Stimulated activated naive CD4-positive, alpha-beta T cell treated with Interleukin-2 at 50 U/mL for 16 hours (primary cell): ENCODE measurements at places on chromosomes 4 and X.

GRCh38 chrX:70675284-70675683 lies 230.6 kb downstream of the DLG3 start:
- DNase-seq, result no peak

DNA sequence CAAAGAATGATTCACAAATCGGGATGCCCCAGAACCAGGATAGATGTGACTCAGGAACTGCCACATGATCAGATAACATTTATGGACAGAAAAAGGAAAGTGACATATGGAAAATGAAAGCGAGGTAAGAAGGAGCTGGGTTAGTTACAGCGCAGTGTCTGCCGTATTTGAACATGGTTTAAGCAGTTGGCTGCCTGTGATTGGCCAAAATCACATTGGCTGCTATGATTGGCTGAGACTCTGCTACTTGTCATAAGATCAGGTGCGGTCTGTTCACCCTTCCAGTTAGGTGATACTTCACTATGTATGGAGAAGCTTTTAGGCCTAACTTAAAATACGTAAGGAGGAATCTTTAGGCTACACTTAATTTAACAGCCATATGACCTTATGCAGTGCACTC lies 322.7 kb upstream of the HAND2 start:
- DNase-seq, result no peak

GRCh38 chrX:16978193-16978984 lies 31.9 kb downstream of the REPS2 start:
- no peak for DNase-seq

DNA sequence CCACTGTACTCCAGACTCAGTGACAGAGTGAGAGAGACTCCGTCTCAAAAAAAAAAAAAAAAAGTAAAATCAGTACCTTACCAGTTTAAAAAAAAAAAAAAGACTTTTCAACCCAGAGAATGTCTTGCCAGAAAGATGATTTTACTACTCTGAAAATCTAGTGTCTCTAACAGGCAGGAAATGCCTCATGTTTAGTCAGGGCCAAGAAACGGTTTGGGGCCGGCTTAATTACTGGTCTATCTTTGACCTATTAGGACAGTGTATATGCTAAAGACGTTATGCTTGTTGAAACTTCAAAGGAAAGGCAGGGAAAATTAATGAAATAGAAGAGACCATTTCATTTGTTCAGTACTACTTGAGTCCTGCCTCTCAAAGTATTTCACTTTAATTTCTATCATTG lies 9.9 kb downstream of the BEND4 start:
- DNase-seq, result no peak
